ENCODE measurements at places on chromosomes 3 and 15.

DNA sequence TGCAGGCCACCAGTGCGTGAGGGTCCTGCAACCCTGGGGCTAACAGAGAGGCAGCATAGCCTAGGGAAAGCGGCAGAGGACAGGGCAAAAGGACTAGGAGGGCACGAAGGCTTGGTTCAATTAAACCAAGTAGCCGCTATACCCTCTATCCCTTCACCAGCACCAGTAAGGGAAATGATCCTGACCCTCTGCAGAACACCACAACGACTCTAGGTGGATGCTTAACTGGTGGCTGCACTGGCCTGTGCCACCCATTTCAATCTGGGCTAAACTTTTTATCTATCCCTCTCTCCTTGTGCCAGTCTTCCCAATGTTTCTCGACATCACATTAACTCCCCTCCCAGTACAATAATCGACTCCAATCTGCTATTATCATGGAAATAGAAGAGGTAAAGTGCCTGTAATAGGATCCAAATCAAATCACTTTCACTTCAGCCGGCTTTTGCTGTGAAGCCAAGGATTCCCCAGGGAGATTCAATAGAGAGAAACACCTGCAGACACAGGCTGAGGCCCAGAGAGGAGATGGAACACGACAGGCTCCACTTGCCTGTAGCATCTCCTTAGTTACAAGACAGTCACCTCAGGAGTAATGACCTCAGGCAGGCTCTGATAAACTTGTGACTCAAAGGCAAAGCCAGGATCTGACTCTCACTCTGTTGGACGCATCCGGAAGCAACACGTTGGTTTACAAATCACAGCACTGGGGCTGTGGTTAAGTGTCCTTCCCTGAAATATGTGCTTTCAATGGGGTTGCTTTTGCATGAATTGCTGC lies 791.6 kb upstream of the ARRDC4 start:
- no peak for DNase-seq

DNA sequence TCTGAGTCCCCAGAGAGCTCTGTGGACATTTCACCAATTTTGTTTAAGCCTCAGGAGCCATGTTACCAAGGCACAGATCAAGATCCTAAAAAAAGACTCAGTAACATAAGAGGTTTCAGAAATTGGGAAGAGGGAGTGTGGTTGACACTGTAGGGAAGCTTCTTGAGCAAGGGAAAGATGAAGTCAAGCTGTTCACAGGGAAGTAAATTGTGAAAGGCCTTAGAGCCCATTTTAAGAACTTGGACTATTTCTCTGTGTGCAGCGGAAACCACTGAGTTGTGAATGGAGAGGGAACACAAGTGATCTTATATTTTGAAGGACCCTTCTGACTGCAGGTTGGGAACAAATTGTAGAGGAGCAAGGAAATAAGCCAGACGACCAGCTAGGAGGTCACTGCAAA lies 18.7 kb downstream of the BCL2A1 start:
- DNase-seq, result no peak

DNA sequence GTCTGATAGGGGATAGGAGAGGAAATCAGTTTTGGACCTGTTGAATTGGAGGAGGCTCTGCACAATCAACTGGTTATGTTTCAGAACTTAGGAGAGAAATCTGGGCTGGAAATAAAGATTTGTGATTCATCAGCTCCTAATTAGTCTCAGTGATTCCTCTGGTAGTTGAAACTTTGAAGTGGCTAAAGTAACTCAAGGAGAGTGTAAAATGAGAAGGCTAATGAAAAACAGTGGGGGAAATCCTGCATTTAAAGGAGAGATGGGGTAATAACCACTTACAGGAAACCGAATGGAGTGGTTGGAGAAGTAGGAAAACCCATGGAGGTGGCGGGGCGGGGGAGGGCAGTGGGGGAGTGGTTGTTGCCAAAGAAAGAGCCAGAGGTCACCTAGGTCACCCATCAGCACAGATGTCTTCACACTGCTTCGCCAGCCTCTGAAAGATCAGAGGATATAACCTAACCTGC lies 32.6 kb downstream of the MAP2K5 start:
- DNase-seq, result no peak

- DNase-seq, result no peak
Observed at GRCh38 chr15:73940061-73940981, 14.1 kb downstream of the LOXL1 start.

GRCh38 chr15:82183121-82184031 lies 79.2 kb downstream of the EFL1 start:
- no peak for DNase-seq

DNA sequence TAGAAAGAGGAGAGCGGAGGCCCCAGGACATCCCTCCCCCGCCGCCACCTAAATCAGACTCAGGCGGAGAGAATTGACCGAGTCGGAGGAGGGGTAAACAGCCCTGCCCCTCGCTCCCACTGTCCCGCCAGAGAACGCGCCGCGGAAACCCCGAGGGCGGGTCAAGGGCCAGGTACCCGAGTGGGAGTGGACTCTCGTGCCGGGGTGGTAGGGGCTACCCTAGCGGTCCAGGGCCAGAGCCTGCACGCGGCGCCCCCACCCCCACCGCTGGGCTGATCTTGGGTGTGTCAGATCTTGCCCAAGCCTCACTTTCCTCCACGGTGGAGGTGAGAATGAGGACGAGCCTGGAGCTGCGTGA lies 19.0 kb downstream of the SPATA12 start:
- no peak for DNase-seq

DNA sequence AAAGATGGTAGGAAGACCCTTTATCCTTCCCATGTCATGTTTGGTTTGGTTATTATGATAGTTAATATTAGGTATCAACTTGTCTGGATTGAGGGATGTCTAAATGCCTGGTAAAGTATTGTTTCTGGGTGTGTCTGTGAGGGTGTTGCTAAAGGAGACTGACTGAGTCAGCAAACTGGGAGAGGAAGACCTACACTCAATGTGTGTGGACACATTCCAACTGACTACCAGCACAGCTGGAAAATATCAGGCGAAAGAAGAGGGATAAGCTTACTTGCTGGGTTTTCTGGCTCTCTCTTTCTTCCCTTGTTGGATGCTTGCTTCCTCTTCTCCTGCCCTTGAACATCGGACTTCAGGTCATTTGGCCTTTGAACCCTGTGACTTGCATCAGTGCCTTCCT lies 1227.6 kb upstream of the EPHA6 start:
- DNase-seq, result no peak

- no peak for DNase-seq
Observed at GRCh38 chr3:177136741-177137140, 60.5 kb downstream of the TBL1XR1 start.

- DNase-seq, result peak; percentile 66
Observed at GRCh38 chr3:47016934-47017435, 37.5 kb downstream of the NBEAL2 start.

All from NK-92 treated with Interleukin-12 subunit alpha and Interleukin-12 subunit beta, amount 100 ng/mL, for 24 hours (cell line).